ENCODE measurements at places on chromosomes 4 and X.
A peak's percentile ranks its signal among the peaks of the same experiment; 100 is the strongest.

DNA sequence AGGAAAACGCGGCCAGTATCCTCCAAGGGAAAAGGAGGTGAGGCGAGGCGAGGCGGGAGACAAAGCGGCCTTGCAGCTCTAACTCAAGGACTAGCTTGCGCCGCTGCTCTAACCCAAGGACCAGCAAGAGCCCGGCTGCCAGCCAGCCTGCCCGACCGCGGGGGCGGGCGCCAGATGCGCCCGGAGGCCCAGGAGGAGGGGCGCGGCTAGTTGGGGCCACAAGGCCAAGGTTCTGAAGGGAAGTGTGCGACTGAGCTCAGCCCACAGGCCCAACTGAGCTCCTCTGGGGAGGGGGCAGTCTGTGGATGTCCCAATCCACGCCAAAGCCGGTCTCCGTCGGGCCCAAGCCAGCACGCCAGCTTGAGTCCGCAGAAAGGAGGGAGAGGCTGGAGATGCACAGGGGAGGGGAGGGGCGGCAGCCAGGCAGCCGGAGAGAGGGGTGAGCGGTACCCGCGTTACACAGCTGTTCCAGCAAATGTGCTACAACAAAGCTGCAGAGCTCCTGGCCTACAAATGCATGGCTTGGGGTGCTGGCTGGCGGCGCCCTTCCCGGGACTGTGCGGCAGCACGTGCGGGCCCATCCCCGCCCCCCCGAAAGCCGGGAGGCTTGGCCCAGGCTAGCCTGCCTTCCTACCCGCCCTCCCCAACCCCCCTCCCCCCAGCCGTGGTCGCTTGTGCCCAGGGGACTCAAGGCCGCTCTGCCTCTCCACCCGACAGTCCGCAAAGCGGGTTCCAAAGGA lies 637 bp downstream of the AMER1 start:
- H3K36me3 ChIP-seq, result no peaks in the 10 kb centered on the region
- peak; percentile 19 for DNase-seq
- peaks cover 8% of the 10 kb centered on the region for H3K4me1 ChIP-seq
- peak overlapping the region; percentile 77 for H3K27ac ChIP-seq
- no peaks in the 10 kb centered on the region for H3K27me3 ChIP-seq

DNA sequence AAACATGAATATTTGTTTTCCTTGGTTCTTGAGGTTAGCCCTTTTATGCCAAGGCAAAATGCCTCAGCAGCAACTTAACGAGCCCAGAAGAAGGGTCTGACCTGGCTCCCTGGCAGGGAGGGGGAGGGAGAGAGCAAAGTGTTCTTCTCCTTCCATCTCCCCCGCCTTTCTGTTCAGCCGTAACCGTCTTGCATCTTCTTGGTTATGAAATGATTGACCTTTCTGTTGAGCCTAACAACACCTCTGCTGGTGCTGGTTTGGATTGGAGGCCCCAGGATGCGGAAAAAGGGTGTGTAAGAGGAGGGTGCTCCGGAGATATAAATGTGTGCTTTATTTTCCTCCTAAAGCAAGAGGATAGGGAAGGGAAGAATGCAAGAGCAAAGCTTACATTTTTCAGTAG lies 44.7 kb downstream of the PTTG2 start:
- H3K36me3 ChIP-seq, result no peaks in the 10 kb centered on the region
- peaks cover 17% of the 10 kb centered on the region for H3K4me1 ChIP-seq
- H3K27ac ChIP-seq, result no peak overlapping the region

- no peaks in the 10 kb centered on the region for H3K4me1 ChIP-seq
- no peak for DNase-seq
- H3K36me3 ChIP-seq, result no peaks in the 10 kb centered on the region
- no peak overlapping the region for H3K4me3 ChIP-seq
These were observed 34.4 kb downstream of the RAP2C start for GRCh38 chrX:132184871-132185270.

GRCh38 chr4:3450643-3451042 lies 8.9 kb downstream of the HGFAC start:
- H3K36me3 ChIP-seq, result no peaks in the 10 kb centered on the region
- no peak overlapping the region for H3K27ac ChIP-seq
- peaks cover 2% of the 10 kb centered on the region for H3K27me3 ChIP-seq
- H3K4me3 ChIP-seq, result no peak overlapping the region

- H3K27me3 ChIP-seq, result no peaks in the 10 kb centered on the region
- H3K4me1 ChIP-seq, result no peaks in the 10 kb centered on the region
- DNase-seq, result no peak
These were observed 611.0 kb downstream of the NLGN4X start for GRCh38 chrX:5617666-5618065.

DNA sequence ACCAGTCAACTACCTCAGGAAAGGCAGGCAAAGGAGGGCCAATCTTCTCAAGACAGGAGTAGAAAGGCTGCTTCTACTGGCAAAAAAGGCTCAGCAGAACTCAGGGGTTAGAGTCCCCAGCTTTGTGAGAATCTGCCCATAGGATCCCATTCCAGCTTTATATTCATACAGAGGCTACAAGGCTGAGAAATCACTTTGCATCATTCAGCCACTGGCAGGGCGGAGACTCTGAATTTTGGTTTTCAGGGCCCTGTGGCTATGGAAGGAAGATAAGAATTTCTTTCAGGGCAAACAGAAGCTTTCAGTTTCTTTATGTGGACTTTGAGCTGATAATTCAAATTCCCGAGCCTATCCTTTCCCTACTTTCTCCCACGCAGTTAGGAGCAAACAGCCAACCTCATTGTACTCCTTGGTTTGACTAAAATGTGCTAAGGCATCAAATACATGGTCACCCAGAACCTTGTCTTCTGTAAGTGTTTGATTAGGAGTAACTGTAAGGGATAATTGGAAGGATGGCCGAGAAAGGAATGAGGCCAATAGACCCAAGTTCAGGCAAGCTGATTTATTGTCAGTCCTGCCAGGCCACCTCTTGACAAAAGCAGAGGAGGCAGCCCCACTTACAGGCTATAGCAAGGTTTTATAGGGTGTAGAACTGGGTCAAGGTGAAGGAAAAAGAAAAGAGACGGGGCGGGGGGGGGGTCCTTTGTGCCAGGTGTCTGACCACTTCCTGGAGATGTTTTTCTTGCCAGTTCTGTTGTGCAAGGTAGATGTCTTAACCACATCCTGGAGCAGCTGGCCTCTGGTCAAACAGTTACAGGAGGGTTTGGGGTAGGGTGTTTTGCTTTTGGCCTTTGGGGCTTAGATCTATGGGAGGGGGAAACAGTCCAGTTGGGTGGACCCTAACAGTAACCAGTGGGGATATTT lies 165.3 kb upstream of the PPP1R2C start:
- no peaks in the 10 kb centered on the region for H3K36me3 ChIP-seq
- H3K27me3 ChIP-seq, result peaks cover 2% of the 10 kb centered on the region
- H3K4me1 ChIP-seq, result no peaks in the 10 kb centered on the region
- H3K4me3 ChIP-seq, result no peak overlapping the region
- no peak for DNase-seq
- H3K27ac ChIP-seq, result no peak overlapping the region

DNA sequence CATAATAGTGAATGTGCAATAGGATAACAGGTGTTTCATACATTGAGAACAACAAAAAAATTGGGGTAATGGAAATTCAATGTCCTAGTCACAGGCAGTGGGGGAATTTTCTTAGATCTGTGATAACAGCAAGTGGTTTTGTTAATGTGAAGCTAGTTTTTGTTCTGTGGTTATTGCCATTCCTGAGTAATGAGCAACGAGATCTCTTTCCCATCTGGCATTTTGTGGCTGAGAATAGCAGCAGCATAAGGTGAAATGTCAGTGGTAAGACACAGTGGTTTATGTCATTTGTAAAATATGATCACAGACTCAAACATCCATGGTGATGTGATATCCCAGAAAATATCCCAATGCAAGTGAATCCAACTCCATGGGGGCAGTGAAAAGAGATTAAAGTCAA lies 497.5 kb downstream of the KCNIP4 start:
- H3K4me3 ChIP-seq, result no peak overlapping the region
- peak; percentile 4 for DNase-seq
- H3K27me3 ChIP-seq, result no peaks in the 10 kb centered on the region

DNA sequence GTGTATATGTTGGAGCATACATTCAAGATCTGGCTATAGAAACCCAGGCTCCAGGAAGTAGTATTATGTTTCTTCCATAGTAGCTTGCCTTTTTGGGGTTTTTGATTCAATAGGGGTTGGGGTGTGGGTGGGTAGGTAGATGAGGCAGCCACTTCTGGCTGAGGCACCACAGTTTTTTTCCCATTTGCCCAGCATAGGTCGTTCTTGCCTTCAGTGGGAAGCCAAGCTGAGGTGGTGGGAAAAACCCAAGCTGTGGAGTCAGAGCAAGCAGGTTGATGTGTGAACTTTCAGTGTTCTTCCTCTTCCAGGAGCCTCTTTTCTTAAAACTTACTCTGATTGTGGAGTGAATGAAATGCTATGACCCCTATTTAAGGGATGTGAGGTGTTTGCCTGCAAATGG lies 67.0 kb upstream of the RPS6KA3 start:
- peaks cover 2% of the 10 kb centered on the region for H3K27me3 ChIP-seq
- H3K4me3 ChIP-seq, result no peak overlapping the region
- DNase-seq, result no peak
- H3K27ac ChIP-seq, result no peak overlapping the region

GRCh38 chr4:98522636-98523395 lies 135.6 kb downstream of the TSPAN5 start:
- peak; percentile 92 for DNase-seq
- H3K27me3 ChIP-seq, result no peaks in the 10 kb centered on the region
- H3K4me1 ChIP-seq, result peaks cover 33% of the 10 kb centered on the region
- H3K27ac ChIP-seq, result peak overlapping the region; percentile 61
- H3K4me3 ChIP-seq, result no peak overlapping the region
- no peaks in the 10 kb centered on the region for H3K36me3 ChIP-seq

GRCh38 chrX:2656257-2656836 lies 34.7 kb upstream of the CD99 start:
- H3K4me3 ChIP-seq, result no peak overlapping the region
- no peaks in the 10 kb centered on the region for H3K36me3 ChIP-seq
- no peak for DNase-seq
- no peaks in the 10 kb centered on the region for H3K4me1 ChIP-seq
- H3K27me3 ChIP-seq, result no peaks in the 10 kb centered on the region

DNA sequence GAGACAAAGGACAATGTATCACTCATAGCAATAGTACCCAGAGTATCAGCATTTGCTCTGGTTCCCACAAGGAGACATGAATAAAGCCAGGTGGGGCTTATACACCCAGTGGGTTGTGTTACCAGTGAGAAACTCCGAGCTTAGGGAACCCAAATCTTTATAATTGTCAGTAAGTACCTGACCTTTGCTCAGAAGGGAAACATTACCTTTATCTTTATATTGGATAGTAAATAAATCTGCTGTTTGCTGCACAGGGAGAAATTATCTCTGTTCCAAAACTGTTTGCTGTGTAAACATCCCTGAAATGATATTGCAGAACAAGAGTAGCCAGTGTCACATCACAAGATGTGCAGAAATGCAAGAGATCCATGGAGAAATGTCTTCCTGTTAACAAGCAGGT lies 12.1 kb upstream of the SLAIN2 start:
- no peak overlapping the region for H3K27ac ChIP-seq
- DNase-seq, result no peak
- H3K4me3 ChIP-seq, result no peak overlapping the region
- H3K4me1 ChIP-seq, result peaks cover 9% of the 10 kb centered on the region

DNA sequence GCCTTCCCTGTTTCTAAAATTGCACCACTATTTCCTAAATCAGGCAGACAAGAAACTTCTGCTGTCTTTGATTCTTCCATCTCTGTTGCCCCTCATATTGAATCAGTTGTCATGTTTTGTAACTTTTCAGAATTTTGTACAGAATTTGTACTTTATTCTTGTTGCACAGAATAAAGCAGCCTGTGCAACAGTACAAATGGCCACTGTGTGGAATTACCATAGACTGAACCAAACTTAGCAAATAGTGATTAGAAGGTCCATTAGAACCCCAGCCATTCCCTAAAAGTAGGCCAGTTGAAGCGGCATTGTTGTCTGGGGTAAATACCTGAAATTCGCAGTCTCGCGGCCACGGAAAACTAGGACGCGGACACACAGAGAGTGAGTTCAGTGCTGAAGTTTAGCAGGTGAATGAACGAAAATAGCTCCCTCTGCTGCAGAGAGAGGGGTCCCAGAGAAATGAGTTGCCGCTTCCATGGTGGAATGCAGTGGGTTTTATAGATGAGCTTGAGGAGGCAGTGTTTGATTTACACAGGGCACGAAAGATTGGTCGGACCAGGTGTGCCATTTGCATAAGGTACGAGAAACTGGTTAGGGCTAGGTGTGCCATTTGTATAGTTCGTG lies 71.8 kb downstream of the C4orf33 start:
- no peaks in the 10 kb centered on the region for H3K27me3 ChIP-seq
- no peaks in the 10 kb centered on the region for H3K4me1 ChIP-seq
- peak; percentile 2 for DNase-seq
- H3K4me3 ChIP-seq, result no peak overlapping the region
- no peak overlapping the region for H3K27ac ChIP-seq

- no peak overlapping the region for H3K27ac ChIP-seq
- no peaks in the 10 kb centered on the region for H3K36me3 ChIP-seq
- H3K4me3 ChIP-seq, result no peak overlapping the region
- no peak for DNase-seq
- H3K27me3 ChIP-seq, result no peaks in the 10 kb centered on the region
These were observed 544.9 kb upstream of the CPXCR1 start for GRCh38 chrX:88202149-88202548.

DNA sequence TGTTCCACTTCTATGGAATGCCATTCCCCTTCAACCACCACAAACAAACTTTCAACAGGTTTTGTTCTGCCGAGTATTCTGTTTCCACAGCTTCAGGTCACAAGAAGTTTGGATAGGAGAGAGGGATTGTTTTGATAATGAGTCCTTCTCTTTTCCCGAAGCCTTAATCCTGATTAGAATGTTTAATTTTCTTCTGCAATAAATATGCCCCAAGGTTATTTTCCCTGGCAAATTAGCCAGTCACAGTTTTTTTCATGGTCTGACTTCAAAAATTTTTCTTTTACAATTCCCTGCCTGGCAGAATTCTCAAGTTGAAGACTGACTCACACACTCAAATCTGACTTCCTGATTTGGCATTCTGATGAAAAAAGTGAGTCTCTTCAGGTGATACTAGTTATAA lies 33.1 kb upstream of the EDNRA start:
- H3K27me3 ChIP-seq, result no peaks in the 10 kb centered on the region
- H3K4me3 ChIP-seq, result no peak overlapping the region
- no peaks in the 10 kb centered on the region for H3K36me3 ChIP-seq
- DNase-seq, result peak; percentile 19

DNA sequence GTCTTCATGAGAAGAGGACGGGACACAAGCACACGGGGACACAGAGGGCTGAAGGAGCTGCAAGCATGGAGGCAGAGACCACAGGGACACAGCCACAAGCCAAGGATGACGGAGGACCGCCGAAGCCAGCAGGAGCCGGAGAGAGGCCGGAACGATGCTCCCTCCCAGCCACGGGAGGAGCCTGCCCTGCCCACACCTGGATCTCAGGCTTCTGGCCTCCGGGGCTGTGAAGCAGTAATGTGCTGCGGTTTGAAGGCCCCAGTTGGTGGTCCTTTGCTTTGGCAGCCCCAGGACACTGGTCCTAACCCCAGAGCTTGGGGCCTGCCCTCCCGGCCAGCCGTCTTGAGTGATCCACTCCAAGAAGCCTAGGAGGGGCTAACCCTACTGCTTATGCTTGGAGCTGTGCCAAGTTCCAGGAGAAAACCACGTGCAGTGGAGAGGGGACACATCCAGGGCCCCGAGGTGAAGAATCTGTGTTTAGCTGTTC lies 85.9 kb downstream of the HMX1 start:
- no peak overlapping the region for H3K4me3 ChIP-seq
- H3K4me1 ChIP-seq, result no peaks in the 10 kb centered on the region
- H3K27me3 ChIP-seq, result no peaks in the 10 kb centered on the region
- no peaks in the 10 kb centered on the region for H3K36me3 ChIP-seq
- H3K27ac ChIP-seq, result no peak overlapping the region

All from IMR-90 (cell line).